ENCODE measurements at places on chromosomes 6 and 20.

GRCh38 chr6:47004463-47004862, 37.7 kb downstream of the ADGRF1 start:
- DNase-seq: no peak

DNA sequence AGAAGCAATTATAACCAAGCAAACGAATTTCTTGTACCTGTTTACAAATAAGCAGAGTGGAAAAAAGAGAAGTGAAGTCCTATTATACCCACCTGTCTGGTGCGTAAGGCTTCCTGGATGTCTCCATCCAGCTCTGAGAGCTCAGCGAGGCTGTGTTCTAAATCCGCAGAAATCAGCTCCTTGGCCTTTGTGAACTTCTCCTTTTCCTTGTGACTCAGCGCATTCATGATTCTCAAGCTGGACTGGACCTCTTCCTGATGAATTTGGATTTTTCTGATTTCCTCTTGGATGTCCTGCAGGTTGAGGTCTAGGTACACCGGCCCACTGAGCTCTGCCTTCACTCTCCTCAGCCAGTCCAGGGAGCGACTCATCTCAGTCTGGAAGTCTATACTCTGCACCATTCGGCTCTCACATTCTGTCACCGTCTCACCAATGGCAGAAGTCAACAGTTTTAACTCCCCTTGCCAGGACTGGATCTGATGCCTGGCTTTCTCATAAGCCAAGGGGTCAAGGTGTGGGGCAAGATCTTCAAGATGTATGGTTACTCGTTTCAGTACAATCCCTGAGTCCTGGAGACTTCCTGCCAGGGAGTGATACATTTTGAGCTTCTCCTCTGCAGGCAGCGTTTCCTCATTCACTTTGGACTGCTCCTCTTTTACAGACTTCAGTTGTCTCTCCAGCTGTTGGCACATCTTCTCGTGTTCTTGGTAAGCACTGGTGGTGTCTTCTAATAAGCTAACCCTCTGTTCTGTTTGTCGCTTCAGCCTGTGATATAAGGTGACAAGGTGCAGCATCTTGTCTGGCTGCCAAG, 307.3 kb downstream of the SYNE1 start:
- DNase-seq: no peak

- no peak for DNase-seq
Measured at GRCh38 chr6:125804264-125804663, 13.5 kb downstream of the NCOA7 start.

DNA sequence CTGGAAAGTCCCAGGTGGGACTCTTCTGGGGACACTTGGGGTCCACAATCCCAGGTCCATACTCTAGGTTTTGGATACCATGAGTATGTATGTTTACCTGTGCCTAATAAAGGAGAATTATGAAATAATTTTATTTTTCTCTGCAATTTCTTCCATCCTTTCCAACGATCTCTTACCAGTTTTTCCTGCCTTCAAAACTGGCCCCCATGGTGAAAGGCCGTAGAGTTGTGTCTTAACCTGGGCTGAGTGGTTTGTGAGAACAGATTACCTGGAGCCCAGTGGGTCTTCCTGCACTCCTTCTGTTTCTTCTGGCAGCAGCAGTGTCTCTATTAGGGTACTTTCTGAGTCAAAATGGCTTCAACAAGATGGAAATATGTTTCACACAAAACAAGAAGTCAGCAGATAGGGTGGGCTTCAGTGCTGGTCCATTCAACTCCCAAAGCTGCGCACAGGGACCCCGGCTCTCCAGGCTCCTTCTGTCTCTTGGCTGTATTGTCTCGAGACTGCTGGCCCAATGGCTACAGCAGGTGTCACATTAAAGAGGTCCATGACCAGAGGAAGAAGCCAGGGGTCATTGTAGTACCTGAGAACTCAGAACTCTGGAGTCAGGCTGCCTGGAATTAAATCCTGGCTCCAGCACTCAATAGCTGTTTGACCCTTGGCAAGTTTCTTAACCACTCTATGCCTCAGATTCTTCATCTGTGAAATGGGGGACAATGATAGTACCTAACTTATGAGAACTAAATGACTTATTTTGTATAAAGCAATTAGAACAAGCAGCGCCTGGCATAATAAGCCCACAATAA, 10.5 kb upstream of the RBCK1 start:
- no peak for DNase-seq

DNA sequence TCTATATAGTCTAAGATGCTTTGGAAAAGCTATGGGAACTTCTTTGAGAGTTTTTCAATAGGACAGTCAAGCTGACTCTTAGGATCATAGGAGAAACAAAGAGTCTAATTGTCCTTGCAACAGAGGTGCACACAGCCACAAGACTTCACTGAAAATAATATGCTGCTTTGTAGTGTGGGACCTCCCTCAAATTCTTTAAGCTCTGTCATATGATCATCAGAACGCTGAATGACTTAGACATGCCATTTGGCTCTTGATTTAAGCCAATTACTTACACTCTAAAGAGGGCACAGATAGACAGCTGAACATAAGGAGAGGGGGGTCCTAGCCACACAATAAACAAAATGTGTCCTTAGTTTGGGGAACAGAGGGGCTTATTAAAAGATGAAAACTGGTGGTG, 818.7 kb upstream of the GJE1 start:
- DNase-seq: no peak

DNA sequence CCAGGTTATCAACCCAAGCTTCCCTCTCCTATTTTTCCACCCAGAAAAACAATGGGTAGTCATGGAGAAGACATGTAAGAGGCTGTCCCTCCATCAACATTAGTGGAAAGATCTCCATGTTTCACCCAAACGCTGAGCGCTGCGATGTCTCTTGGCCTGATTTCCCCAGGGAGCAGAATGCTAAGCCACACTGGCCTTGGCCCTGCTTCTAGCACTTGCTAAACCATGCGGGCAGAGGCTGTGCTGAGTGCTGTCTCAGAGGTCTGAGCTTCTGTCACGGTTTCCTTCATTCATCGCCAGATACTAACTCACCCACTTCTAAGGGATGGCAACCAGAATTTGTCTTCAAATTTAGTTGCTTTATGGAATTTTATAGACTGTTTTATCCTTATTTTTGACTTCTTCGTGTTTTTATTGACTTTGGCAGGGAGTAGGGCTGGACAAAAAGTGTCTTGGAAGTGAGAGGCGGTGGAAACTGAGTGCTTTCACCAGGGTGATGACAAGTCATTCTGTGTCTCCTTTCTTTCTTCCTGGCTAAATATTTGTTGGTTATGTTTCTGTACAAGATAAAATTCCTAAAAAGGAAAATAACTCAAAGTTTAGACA, 181.4 kb upstream of the UST start:
- DNase-seq: no peak

DNA sequence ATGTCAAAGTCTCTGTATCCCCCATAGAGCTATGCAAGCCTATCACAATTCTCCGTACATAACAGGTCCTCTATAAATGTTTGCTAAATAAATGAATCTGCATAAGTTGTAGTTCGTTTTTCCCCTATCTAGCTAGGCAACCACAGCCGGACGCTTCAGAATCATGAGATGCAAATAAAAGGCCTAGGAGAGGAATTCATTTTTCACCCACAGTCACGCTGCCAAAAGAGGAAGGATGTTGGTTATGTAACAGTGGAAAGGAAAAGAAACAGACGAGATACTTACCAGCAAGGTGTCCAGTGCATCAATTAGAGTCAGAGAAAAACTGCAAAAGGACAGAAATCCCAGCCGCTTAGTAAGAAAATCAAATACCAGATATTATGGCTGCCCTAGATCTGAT, 2.4 kb downstream of the EDEM2 start:
- DNase-seq: no peak

DNA sequence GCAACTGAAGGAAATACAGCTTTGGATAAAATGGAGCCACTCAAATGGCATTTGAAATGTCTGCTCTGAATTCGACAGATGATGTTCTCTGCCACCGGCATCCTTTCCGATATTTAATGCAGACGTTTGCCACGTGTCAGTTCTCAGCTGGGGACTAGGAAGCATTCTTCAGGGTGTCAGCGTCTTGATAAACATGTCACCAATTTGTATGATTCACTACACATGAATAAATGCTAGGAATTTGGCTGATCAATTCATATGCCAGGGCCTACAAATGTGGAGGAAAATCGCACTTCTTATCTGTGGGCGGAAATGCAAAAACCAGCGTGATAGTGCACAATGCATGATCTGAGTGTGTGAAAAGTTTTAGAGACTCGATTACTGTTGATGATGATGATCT, 169.5 kb downstream of the SLC24A3 start:
- DNase-seq: no peak

DNA sequence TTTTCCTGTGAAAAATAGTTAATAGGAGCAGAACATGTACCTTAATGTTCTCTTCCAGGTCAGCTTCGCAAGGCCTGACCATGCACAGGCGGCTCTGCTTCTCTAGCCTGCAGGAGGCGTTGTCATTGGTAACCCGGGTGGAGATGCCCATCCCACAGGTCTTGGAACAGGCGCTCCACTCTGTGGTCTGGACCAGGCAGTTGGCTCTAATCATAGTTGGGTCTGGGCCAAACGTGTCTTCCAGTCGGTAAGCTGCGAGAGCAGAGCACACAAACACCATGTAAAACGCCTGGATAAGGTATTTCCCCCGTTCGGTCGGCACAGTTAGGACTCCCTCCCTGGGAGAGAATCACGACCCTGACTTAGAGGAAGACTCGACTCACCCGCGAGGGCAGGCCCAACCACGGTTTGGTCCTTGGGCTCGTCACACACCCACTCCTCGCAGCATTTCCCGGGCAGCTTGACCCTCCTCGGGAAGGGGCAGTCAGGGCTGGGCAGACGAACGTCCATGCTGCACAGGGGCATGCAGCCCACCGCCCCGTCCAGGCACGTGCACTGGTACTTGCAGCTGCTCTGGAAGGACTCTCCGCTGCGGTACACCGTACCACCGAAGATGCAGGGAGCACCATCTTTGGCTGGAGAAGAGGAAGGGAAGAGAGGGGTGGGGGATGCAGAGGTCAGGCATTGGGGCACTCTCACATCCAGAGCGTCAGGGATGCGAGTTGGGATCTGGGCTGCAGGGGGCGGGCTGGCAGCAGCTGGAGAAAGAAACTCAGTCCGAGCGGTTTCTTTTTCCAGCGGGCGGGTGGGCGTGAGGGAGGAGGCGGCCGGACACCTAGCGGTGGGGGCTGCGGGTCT, 1.0 kb downstream of the CCN2 start:
- no peak for DNase-seq

GRCh38 chr20:46570956-46571355, 20.5 kb upstream of the OCSTAMP start:
- no peak for DNase-seq

DNA sequence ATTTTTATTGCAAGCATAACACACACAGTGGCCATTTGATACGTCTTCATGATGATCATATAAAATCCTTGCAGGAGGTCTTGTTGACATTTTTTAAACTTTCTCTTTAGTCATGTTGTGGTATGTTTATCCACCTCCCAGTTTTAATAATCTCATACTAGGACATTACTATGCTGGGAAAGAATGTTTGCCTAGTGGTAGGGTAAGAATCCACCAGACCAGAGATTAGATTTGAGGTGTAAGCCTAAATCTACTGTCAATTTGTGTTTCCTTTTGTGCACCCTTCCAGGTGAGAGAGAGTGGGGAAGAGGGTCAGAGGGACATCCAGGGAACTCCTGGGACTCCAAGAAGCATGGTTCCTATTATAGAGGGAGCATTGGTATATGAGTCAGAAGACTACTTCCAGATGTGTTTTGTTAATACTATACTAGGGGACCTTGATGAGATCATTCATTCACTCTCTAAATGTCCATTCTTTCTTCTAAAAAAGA, 298.3 kb upstream of the SASH1 start:
- no peak for DNase-seq

DNA sequence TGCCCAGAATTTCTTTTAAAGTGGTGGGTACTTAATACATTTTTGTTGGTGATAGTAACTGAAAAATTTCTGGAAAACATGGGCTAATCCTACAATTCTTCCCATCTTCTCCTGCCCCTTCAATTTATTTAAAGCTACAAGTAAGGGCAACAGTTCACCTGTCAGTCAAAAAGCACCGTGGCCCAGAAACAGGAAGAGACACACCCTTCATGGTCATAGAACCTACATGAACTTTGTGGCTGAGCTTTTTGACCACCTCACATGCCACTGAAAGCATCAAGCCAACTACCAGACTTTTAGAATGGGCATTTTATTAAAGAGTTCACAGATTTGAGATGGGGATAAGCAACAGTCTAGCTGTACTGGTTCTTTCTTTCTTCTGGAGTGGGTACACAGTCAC, 201.1 kb upstream of the CNR1 start:
- no peak for DNase-seq

GRCh38 chr20:5136096-5136495, 9.3 kb downstream of the CDS2 start:
- no peak for DNase-seq

- DNase-seq: no peak
Measured at GRCh38 chr6:108873251-108873650, 25.0 kb downstream of the ARMC2 start.

DNA sequence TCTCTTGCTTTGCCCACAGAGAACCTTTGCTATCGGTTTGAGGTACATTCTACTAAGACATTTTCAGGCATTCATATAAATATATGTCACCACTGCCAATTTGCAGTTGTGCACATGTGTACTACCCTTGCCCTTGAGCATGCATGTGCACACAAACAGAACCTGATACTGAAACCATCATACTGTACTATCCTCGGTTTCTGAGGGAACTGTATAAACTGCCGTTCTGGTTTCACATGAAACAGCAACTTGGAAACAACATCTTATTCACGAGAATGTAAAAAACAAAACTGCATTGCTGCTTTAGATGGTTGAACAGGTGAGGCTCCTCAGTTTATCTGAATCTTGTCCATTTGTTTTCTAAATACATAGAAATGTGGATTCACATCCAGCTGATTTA, 151.2 kb upstream of the TMEM170B start:
- no peak for DNase-seq

DNA sequence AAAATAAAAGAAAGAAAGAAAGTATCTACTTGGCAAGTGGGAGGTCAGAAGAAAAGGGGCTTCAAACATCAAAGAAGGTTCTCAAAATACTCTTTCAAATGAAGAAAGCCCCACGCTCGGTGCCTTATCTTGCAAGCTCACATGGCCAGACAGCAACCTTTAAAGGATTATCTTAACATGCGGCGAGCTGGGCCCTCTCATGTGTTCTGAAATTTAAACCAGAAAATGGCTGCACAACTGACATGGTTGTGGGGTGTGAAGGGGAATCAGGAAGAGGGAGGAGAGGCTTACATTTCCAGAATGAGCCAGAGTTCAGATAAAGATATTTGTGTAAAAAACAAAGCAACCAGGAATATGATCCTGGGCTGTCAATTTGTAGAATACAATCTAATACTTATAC, 363.1 kb downstream of the PRKN start:
- no peak for DNase-seq

Measured in stimulated activated CD8-positive, alpha-beta memory T cell treated with anti-CD3 and anti-CD28 coated beads, Interleukin-7, amount 100 ng/mL, for 1 hour (primary cell).